ENCODE measurements at places on chromosomes 11 and 22. TPM values are rescaled to one million over a fixed set of nuclear protein-coding genes. Genes with fewer than 3 reads are reported as not detected.

DNA sequence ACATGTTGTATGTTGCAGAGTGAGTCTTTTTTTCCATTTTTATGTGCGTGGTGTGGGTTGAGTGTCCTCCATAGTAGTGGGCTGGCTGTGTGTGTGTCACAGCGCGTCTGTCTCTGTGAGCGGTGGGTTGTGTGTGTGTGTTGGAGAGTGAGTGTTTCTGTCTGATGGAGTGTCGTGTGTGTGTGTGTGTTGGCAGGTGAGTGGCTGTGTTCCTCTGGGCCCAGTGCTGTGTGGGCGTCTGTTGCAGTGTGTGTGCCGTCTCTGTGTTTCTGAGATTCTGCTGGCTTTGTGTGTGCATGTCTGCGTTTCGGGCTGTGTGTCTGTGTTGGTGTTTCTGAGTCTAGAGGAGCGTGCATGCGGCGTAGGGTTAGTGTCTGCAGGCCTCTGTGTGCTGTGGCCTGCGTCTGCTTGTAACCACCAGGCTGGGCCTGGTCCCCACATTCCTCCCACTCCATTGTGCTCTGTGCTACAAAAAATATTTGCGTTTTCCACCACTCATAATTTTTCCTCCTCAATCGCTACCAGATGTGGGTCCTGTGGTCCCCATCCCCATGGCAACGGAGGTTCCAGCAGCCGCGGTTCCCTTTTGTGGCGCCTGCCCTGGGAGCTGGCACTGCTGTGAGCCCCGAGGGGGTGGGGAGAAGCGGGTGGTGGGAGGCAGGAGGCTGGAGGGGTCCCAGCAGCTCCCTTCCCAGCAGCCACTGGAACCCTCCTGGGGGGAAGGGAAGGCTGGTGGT is 15.2 kb downstream of the SCARF2 start:
- no peaks in the 10 kb centered on the region for H3K27me3 ChIP-seq
- DNase-seq = peak; percentile 78
- peaks cover 20% of the 10 kb centered on the region for H3K4me1 ChIP-seq
- H3K36me3 ChIP-seq = peaks cover 44% of the 10 kb centered on the region

DNA sequence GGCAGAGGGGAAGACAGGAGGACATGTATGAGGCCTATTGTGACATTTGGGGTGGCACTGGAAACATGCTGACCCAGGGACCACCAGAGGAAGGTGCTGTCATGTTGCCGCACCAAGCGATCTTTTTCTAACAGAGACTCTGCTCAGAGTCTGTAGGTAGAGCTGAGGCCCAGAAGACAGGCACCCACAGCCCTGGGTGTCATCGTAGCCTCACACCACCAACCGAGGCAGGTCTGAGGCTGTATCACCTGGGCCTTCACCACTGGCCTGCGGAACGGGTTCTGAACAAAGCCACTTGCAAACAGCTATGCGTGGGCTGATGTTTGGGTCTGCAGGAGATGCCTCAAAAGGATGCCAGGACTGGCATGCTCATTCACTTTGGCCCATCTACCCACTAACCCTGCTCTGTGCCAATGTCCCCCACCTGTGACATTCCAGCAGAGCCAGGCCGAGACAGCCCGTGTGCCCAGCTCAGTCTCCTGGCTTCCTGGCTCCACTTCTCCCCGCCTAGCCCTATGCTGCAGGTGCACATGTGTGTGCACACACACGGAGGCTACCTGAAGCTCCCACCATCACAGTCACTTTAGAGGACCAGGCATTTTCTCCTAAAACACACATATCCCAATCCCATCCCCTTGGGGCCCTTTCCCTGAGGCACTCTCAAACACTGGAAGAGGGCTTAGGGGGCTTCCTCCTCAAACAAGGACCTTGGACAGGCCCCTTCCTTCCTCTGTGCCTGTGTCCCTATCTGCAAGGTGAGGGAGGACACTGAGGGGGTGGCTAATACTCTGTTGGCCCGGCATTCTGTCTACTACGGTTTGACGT is 3.6 kb downstream of the TRIM29 start:
- no peaks in the 10 kb centered on the region for H3K4me1 ChIP-seq
- H3K27me3 ChIP-seq = no peaks in the 10 kb centered on the region
- H3K4me3 ChIP-seq = no peak overlapping the region
- H3K27ac ChIP-seq = no peak overlapping the region
- peak; percentile 9 for DNase-seq

DNA sequence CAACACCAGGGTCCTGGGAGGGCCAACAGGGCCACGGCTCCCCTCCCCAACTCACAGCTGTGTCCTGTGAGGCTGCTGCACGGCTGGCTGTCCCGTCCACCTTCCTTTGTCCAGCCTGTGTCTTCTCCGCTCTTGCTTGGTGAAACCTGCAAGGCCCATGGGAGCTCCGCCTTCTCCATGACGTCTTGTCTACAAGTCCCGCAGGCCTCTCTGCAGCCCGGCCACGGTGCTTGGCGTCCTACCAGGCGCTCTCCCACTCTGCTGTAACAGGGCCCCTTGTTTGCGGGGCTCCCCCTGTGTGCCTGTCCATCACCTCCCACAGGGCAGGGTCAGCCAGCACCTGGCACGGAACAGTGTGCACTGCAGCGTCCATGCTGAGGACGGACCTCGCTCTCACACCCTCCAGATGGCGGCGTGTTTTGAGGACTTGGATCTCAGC is 866.8 kb downstream of the TBC1D22A start:
- H3K27me3 ChIP-seq = no peaks in the 10 kb centered on the region
- H3K27ac ChIP-seq = no peak overlapping the region
- no peak for DNase-seq
- H3K36me3 ChIP-seq = no peaks in the 10 kb centered on the region
- H3K4me1 ChIP-seq = no peaks in the 10 kb centered on the region
- H3K4me3 ChIP-seq = no peak overlapping the region

- H3K4me3 ChIP-seq = no peak overlapping the region
- peaks cover 10% of the 10 kb centered on the region for H3K4me1 ChIP-seq
- no peak for DNase-seq
- H3K27me3 ChIP-seq = no peaks in the 10 kb centered on the region
- peaks cover 5% of the 10 kb centered on the region for H3K36me3 ChIP-seq
These were observed 27.7 kb upstream of the RRM1 start for GRCh38 chr11:4066910-4067309.

GRCh38 chr11:97965849-97966646 is 1054.7 kb upstream of the CNTN5 start:
- DNase-seq = peak; percentile 42
- no peaks in the 10 kb centered on the region for H3K36me3 ChIP-seq
- peak overlapping the region; percentile 90 for H3K27ac ChIP-seq
- H3K27me3 ChIP-seq = no peaks in the 10 kb centered on the region

DNA sequence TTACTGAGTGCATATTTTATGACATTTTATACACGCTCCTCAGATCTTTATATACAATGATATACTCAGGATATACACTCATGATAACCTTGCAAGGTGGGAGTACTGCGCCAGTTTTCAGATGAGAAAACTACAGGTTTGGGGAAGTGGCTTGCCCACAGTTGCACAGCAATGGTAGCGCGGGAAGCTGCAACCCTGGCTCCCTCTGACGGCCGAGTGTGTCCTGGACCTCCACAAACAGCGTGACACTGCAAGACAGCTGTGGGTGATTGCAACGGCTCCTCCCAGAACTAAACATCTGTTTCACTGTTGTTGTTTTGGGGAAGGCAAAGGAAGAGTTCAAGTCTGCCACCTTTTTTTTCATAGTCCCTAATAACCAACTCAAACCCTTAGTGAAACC is 47.0 kb downstream of the PACSIN2 start:
- H3K4me1 ChIP-seq = peaks cover 26% of the 10 kb centered on the region
- H3K4me3 ChIP-seq = no peak overlapping the region
- no peak overlapping the region for H3K27ac ChIP-seq
- no peak for DNase-seq
- peaks cover 45% of the 10 kb centered on the region for H3K36me3 ChIP-seq
- H3K27me3 ChIP-seq = no peaks in the 10 kb centered on the region

DNA sequence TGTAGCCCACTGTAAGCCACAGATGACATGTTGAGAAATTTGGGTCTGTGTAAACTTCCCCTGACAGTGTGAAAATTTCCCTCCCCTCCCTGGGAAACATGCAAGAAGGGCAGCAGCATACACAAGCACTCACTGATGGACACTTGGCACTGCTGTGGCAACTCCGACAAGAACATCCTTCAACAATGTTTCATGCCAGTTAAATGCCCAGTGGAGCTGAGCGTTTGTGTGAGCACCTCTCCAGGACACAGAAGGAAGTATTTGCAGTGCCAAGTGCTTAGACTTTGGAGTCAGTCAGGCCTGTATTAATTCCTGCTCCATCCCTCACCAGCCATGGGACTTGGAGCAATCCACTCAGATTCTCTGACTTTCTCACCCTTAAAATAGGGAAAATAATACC is 17.7 kb downstream of the C11orf87 start:
- no peaks in the 10 kb centered on the region for H3K4me1 ChIP-seq
- H3K4me3 ChIP-seq = no peak overlapping the region
- no peaks in the 10 kb centered on the region for H3K36me3 ChIP-seq

GRCh38 chr11:33640730-33641371 is 59.8 kb downstream of the C11orf91 start:
- H3K27ac ChIP-seq = no peak overlapping the region
- no peak overlapping the region for H3K4me3 ChIP-seq
- no peak for DNase-seq
- H3K36me3 ChIP-seq = no peaks in the 10 kb centered on the region

GRCh38 chr11:75344761-75345454 is 6.6 kb downstream of the ARRB1 start:
- no peaks in the 10 kb centered on the region for H3K4me1 ChIP-seq
- no peaks in the 10 kb centered on the region for H3K36me3 ChIP-seq
- H3K27me3 ChIP-seq = no peaks in the 10 kb centered on the region
- no peak for DNase-seq
- no peak overlapping the region for H3K27ac ChIP-seq
- no peak overlapping the region for H3K4me3 ChIP-seq

DNA sequence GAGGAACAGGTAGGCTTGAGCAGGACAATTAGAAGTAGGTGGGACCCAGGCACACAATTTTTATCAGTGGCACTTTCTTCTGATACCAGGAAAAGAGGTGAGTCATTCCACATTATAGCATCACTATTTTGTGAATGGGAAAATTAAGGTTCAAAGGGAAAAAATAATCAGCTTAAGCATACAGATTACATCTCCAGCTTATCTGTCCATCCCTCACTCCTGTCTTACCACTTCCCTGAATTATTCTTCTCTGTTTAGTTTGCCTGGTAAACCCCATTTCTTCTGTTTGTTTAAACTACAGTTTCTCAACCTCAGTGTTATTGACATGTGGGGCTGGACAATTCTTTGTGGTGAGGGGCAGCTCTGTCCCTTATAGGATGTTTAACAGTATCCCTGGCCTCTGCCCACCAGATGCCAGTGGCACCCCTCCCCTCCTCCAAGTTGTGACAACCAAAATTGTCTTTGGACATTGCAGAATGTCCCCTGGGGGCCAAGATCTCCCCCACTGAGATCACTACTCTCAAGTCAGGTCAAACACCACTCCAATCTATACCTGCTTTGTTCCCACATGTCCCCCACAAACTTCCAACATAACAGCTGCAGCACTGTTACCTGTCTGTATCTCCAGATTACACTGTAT is 8.5 kb upstream of the XBP1 start:
- no peaks in the 10 kb centered on the region for H3K4me1 ChIP-seq
- DNase-seq = no peak
- H3K27ac ChIP-seq = no peak overlapping the region
- H3K4me3 ChIP-seq = no peak overlapping the region
- no peaks in the 10 kb centered on the region for H3K36me3 ChIP-seq

- DNase-seq = no peak
- H3K27ac ChIP-seq = no peak overlapping the region
- H3K36me3 ChIP-seq = no peaks in the 10 kb centered on the region
- H3K4me3 ChIP-seq = no peak overlapping the region
- H3K27me3 ChIP-seq = no peaks in the 10 kb centered on the region
These were observed 19.6 kb downstream of the POU2AF1 start for GRCh38 chr11:111359223-111360149.

- no peaks in the 10 kb centered on the region for H3K4me1 ChIP-seq
- no peak for DNase-seq
- no peak overlapping the region for H3K27ac ChIP-seq
- no peaks in the 10 kb centered on the region for H3K27me3 ChIP-seq
These were observed 25.4 kb downstream of the SAAL1 start for GRCh38 chr11:18080451-18080850.

GRCh38 chr11:2302896-2303626 is 1.2 kb downstream of the TSPAN32 start:
- H3K36me3 ChIP-seq = no peaks in the 10 kb centered on the region
- H3K27me3 ChIP-seq = no peaks in the 10 kb centered on the region
- H3K4me3 ChIP-seq = no peak overlapping the region
- H3K27ac ChIP-seq = no peak overlapping the region
- H3K4me1 ChIP-seq = peaks cover 59% of the 10 kb centered on the region

GRCh38 chr11:120612513-120613263 is 101.1 kb downstream of the GRIK4 start:
- no peaks in the 10 kb centered on the region for H3K27me3 ChIP-seq
- H3K4me1 ChIP-seq = no peaks in the 10 kb centered on the region
- no peak overlapping the region for H3K4me3 ChIP-seq
- H3K36me3 ChIP-seq = no peaks in the 10 kb centered on the region
- no peak for DNase-seq

GRCh38 chr11:77789061-77789730 is 31.3 kb downstream of the RSF1 start:
- no peaks in the 10 kb centered on the region for H3K36me3 ChIP-seq
- no peak overlapping the region for H3K4me3 ChIP-seq
- no peak for DNase-seq
- H3K4me1 ChIP-seq = no peaks in the 10 kb centered on the region
- no peaks in the 10 kb centered on the region for H3K27me3 ChIP-seq

DNA sequence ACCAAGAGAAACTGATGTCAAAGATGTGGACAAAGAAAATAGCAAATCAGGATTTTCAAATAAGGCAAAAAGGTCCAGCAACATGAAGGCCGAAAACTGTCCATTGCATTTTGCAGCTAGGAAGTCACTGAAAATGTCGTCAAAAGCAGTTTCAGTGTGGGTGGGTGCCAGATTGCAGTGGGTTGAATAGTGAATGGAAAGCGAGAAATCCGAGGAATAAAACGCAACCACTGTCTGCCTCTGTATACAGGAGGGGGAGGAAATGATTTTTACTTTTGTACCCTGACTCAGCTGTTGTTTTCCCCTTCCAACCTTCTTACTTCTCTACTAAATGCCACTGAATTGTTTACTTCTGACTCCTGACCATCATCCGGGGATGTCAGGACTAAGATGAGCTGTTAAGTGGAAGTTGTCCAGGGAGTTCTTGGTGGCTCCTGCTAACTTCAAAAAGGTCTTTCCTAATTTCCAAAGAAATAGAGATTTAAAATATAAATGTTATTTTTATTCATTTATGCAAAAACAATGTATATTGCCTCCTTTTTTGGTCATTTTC is 64.9 kb upstream of the BIRC3 start:
- no peak overlapping the region for H3K4me3 ChIP-seq
- DNase-seq = no peak
- H3K36me3 ChIP-seq = no peaks in the 10 kb centered on the region

GRCh38 chr11:118283037-118283636 is 19.0 kb upstream of the MPZL2 start:
- H3K36me3 ChIP-seq = no peaks in the 10 kb centered on the region
- no peaks in the 10 kb centered on the region for H3K4me1 ChIP-seq
- no peak overlapping the region for H3K4me3 ChIP-seq
- no peaks in the 10 kb centered on the region for H3K27me3 ChIP-seq
- no peak for DNase-seq

TMEM121B gene
- 0.05 TPM for total RNA-seq

NAV2 gene
- 2.6 TPM for total RNA-seq

LGR4 gene
- total RNA-seq = 16.5 TPM

SAA4 gene
- not detected for total RNA-seq

MRGPRX3 gene
- not detected for total RNA-seq

TSKU gene
- 19.8 TPM for total RNA-seq
